ENCODE measurements at places on chromosomes 13 and 19. TPM values are rescaled to one million over a fixed set of nuclear protein-coding genes. Genes with fewer than 3 reads are reported as not detected.

DNA sequence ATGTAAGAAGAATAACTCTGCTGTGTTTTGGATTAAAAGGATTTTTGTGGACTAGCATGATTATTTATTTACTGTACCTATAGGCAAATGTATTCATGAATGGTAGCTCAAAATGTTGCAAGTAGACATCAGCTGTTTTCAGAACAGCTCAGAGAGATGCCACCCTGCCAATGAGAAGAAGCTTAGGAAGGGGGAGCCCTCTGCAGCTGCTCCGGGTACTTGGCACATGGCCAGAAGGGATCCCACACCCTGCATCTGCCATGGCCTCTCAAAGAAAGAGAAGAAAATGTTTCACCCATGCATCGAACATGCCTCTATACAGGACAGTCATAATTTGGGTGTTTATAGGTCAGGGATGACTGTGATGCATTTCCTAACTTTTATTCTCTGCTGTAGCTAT is 30.5 kb upstream of the MBNL2 start:
- DNase-seq: no peak

GRCh38 chr13:74449811-74450524 is 315.8 kb upstream of the KLF12 start:
- DNase-seq: no peak

- DNase-seq: no peak
Measured at GRCh38 chr13:66375756-66376155, 854.4 kb downstream of the PCDH9 start.

The SSBP4 gene
- 4.6 TPM for polyA plus RNA-seq

The ACOD1 gene
- polyA plus RNA-seq: not detected

The SEMA6B gene
- 7.6 TPM for polyA plus RNA-seq
